Head of caudate nucleus (tissue), 42 donors: ENCODE measurements at places on chromosomes 2 and 18.

DNA sequence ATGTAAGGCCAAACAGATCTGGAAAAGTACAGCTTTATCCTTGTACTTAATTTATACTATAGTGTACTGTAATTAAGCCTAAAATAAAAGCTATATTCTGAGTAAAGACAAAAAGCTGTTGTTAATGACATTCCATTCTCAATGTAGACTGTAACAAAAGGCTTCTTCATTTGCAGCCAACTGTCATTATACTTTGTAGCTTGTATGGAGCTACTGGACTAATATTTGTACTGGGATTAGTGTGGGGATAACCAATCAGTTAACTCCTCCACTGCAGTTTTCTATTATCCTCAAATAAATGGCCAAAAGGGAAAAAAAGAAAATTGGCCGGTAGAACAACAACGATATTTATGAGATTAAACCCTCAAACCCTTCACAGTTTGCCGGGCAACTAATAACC is 66.5 kb downstream of the STK39 start:
- no peak for DNase-seq

GRCh38 chr2:33110461-33110860 is 163.7 kb downstream of the LTBP1 start:
- DNase-seq, result no peak

DNA sequence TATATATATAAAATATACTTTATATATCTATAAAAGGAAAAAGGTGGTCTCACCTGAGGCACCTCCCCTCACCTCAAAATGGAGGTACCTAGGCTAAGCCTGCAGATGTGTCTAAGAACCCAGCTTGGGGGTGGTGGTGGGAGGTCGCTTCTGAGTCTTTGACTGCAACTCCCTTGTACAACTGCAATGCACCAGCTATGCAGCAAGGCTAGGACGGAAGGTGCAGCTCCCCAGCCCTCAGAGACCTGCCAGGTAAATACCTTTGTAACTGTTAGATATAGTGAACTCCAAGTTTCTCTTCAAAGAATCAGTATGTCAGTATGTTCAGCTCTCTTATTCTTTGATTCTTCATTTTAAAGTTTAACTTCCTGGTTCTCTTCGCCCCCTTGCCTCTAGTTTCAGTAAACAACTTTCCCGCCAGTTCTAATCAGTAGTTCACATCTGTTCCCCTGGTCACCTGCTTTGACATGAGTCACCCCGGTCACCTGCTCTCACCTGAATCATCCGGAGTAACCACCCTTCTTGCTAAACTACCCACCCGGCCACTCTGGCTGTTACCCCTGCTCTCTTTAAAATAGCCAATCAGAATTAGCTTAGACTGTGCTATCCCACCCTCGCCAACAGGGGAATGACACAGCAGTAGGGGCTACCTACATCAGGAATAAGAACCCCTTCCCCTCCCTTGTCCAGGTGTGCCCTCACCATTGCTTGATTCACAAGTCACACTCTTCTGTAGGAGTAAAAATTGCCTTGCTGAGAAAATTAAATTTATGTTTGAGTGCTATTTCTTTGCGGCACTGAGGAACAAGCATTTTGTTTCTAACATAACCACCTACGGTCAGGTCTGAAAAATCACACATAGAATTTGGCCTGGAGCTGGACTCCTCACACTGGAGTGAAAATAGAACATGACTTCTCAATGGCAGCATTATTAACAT is 24.7 kb upstream of the IMPA2 start:
- no peak for DNase-seq

GRCh38 chr2:237053066-237053465 is 32.6 kb upstream of the COPS8 start:
- DNase-seq, result no peak

GRCh38 chr2:37721201-37721560 is 49.7 kb upstream of the CDC42EP3 start:
- DNase-seq, result no peak

DNA sequence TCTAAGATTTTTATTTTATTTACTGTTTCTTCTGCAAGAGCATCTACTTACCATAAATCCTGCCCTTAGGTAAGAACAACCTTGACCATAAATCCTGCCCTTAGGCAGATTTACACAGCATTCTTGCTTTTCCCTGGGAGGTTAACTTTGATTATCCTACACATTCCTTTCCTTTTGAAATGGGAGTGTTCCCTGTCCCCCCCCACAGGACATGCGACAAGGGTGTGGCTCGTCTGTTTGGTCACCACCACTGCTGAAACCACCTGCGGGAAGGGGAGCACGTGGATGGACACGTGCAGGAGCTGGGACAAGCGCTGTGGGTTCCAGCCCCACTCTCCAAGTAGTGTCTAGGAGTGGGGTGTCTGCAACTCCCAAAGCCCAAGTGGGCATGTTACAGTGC is 239.3 kb upstream of the SP5 start:
- DNase-seq, result no peak

GRCh38 chr2:8427211-8427610 is 254.6 kb upstream of the ID2 start:
- no peak for DNase-seq

DNA sequence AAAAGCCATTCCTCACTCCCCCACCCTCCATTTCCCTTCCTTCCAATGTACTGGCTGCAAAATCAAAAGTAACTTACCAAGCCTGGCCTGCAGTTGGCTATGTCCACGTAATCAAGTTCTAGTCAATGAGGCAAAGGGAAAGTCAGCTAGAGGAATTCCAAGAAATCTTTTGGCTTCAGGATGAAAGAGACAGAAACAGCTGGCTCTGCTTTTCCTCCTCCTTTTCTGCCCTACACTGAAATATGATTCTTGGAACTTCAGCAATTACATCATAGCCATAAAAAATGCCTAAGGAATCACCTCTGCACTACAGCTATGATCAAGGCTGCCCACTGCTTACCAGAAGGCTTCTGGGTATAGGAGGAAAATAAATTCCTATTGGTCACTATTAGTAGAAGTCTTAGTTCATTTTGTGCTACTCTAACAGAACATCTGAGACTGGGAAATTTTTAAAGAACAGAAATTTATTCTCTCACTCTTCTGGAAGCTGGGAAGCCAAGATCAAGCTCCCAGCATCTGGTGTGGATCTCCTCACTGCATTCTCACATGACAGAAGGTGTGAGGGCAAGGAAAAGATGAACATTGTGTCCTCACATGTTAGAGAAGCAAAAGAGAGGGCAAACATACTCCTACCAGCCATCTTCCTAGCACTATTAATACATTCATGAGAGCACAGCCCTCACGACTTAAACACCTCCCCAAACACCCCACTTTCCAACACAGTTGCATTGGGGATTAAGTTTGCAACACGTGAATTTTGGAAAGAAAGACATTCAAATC is 219.9 kb downstream of the TMX3 start:
- DNase-seq, result no peak

- no peak for DNase-seq
Observed at GRCh38 chr2:236674646-236675045, 105.0 kb downstream of the ACKR3 start.

DNA sequence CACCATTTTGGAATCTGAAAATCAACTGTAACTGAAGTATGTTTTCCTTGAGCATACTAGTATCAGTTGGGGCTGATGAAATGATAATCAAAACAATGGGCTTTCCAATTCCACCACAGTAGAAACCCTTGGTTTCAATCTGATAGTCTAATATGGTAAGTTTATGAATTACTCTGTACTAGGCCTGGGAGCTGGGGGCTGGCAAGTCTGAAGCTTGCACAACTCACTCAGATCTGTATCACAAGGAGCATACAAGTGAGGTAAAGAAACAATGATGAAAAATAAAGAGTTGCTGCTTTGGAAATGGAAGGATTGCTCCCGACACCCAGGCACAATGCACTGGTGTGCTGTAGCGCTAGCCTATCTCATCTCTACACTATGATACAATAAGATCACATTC is 19.4 kb downstream of the ZEB2 start:
- DNase-seq, result no peak

GRCh38 chr2:195477248-195477995 is 179.6 kb upstream of the SLC39A10 start:
- no peak for DNase-seq

DNA sequence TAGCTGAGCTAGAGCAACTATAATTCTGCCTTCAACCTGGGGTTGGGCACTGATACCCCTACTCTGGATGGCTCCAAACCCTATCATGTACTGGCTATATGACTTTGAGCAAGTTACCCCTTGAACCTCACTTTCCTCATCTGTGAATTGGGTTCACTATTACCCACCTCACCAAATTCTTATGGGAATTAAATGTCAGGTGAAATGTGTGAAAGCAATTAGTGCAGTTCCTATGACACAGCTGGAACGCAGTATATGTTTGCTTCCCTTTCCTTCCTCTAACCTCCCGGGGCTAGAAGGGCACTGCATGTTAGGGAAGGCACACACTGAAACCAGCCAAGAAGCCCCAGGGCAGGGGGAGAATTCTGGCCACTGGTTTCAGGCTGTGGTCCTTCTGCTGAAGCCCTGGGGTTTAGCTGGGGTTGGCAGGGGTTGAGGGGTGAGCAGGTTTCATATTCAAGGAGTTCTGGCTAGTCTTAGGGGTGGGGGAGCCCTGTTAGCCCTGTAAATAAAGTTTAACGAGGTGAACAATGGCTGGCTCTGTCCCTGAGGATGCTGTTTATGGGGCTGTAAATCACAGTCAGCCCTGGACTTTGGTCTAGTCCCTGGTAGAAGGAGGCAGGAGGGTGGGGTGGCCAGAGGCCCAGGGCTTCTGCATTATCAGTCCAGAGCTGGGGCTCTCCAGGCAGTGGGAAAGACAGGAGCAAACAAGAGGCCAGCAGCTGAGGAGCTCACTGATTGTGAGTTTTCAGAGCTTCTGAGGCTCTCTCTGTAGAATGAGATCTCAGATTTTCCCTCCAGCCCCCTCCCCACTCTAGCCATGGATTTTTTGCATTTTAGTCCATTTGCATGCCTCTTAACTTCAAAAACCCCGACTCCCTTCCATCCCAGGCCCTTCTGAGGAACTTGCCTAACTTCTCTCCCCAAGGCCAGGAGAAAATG is 8.0 kb downstream of the PKDCC start:
- DNase-seq, result no peak

- no peak for DNase-seq
Observed at GRCh38 chr2:1588978-1589621, 155.2 kb downstream of the PXDN start.

DNA sequence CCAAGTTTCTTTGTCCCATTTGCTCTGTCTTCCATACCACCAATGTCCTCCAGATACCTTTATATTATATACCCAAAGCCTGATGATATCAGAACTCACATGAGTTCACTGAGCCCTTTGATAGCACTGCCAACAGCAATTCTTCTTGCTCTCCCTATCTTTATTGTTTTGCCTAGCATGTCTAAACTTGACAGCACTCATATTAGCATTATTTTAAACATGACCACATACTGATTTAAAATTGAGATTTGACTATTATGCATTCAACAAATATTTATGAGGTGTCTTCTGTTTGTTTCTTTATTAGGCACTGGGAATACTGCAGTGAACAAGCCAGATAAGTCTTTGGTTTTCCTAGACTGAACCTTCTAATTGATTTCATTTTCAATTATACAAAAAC is 587.3 kb upstream of the GCFC2 start:
- no peak for DNase-seq

DNA sequence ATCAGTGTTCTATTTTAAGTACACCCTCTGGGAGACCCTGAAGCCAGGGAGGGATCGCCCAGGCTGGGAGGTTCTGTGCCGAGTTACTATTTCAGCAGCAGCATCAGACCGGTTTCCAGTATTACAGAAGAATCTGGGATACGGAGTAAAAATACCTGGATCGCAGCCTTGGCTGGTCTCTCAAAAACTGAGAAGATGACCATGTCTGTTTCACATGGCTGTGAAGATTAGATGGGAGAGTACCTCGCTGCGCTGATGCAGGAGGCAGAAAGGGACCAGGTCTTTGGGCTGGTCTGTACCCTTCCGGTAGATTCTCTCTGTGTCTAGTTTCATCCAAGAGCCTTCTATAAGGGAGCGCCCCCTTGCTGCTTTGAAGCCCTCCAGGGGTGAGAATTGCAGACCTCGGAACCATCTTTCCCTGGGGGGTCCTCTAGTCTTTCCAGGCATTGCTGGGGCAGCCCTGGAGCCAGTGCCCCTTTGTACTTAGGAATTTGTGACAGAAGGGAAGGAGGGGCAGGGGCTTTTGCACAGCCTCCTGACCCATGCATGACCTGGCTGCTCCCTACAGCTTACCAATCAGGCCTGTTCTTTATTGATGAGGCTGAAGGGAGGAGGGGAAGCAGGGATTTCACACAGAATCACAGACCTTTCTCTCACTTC is 56.3 kb upstream of the MAPRE3 start:
- DNase-seq, result no peak

DNA sequence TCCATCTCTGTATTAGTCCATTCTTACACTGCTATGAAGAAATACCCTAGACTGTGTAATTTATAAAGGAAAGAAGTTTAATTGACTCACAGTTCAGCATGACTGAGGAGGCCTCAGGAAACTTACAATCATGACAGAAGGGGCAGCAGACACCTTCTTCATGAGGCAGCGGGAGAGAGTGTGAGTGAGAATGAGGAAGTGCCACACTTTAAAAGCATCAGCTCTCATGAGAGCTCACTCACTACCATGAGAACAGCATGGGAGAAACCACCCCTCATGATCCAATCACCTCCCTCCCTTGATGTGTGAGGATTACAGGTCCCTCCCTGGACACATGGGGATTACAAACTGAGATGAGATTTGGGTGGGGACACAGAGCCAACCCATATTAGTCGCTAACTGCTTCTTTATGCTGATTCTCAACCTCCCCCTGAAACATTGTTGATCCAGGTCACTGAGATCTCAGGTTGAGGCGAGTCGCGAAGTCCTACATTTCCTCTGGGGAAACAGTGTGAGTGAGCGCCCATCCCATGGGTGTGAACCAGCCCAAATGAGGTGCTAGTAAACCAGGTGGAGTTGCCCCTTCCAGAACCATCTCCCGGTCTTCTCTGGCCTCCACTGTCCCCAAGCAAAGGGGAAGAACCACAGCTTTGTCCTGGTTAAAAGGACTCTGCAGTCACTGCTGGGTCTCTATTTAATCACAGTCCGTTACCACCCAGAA is 123.8 kb downstream of the CAPN13 start:
- no peak for DNase-seq

- DNase-seq, result no peak
Observed at GRCh38 chr18:65610939-65611338, 139.9 kb upstream of the CDH7 start.
